ENCODE measurements at places on chromosomes 5 and 9.
A peak's percentile ranks its signal among the peaks of the same experiment; 100 is the strongest.

DNA sequence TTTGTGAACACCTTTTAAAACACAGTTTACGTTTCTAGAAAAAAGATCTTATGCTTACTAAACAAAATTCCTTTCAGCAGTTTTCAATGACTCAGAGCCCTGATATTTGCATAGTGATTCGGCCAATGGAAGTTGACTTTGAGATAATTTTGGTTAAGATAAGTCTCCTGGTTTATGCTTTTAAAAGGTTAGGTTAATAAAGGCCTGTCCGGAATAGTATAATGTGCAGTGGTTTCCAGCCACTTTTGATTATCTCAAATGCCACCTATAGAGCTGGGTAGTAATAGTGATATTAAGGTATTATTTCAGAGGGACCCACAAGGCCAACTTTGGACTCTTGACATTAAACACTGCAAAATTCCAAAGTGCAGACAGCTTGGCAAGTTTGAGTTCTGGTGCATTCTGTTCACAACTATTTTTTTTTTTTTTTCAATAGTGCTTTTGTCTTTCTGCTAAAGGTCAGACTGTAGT, 86.1 kb downstream of the F2RL2 start:
- no peak for DNase-seq

DNA sequence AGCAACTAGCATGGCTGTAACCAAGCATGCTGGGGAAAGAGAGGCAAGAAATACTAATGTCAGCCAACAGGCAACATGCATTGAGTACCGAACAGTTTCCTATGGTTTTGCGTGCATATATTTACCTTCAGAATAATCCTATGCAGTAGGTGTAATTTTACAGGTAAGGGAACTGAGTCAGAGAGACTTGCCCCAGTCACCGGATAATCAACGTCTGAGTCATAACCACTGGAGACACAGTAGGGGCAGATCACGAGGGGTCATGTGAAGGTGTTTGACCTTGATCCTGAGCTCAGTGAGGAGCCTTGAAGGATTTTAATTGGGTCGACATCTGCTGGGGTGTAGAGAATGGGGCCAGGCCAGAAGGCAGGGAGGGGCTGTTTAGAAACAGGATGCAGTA, 13.4 kb upstream of the TSC1 start:
- no peak for DNase-seq

GRCh38 chr5:32003981-32004380, 170.1 kb downstream of the GOLPH3 start:
- DNase-seq: no peak

- DNase-seq: no peak
Measured at GRCh38 chr5:115475788-115476187, 68.8 kb downstream of the FEM1C start.

GRCh38 chr9:15142878-15143534, 164.0 kb downstream of the TTC39B start:
- DNase-seq: peak; percentile 64

DNA sequence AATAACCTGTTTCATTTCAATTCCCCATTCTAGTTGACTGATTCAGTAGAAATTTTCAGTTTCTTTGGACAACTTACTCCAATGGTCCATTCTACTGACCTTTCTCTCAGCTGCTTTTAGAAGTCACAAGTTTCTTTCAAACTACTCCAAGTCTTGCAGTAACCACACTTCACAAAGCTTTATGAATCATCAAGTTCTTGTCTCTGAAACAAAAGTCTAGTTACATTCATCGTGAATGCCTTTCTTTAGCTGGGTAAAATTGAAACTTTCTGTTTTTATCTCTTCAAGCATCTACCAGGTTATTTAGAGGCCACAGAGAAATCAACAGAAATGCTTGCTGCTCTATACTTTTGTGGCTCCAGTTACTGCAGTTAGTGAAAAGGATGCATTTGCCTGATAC, 405.4 kb downstream of the TMEM232 start:
- peak; percentile 55 for DNase-seq

DNA sequence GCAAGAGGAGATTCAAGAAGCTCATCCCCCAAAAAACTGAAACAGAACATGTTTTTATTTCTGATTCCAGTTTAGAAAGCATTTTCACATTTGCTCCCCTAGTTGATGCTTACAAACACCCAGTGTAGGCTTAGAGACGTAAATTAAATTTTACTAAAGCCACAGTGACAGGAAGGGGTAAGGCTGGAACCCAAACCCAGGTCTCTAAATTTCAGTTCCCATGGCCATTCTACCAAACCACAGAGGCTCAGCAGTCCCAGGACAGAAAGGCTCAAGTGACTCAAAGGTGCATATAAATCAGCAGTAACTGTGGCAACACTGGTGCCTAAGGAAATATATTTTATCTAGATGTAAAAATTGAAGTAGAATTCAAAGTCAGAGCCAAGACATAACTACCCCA, 128.7 kb downstream of the CEP120 start:
- no peak for DNase-seq

DNA sequence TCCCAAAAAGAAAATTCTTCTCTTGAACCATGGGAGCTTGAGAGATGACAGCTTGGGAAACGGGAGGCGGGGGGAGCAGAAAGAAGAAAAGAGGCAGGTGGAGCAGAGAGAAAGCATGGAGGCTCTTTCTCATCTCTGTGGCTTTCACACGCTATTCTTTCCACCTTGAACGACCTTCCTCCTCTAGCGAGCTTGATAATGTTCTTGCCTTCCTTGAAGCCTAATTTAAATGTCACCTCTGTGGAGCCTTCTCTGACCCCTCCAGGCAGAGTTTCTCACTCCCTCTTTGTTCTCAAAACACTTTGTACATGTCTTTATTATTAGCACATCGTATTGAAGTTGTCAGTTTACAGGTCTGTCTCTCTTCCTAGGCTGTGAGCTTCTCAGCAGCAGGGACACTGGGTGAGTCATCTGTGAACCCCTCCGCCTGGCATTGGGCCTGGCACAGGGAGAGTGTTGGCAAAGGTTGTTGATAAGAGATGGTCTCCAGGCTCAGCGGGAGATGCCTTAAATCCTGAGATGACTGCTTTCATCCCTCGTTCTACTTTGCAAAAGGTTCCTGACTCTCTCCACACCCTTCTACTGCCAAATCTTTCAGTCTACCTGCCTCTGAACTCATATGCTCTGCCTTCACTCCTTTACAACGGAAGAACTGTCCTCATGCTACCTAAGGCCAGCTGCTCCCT, 14.1 kb upstream of the STRBP start:
- DNase-seq: no peak

GRCh38 chr5:16536246-16536645, 70.6 kb upstream of the ZNF622 start:
- DNase-seq: no peak

GRCh38 chr9:106883626-106884190, 20.7 kb downstream of the ZNF462 start:
- no peak for DNase-seq

- peak; percentile 74 for DNase-seq
Measured at GRCh38 chr5:132674671-132675506, 1.1 kb downstream of the IL4 start.

- DNase-seq: no peak
Measured at GRCh38 chr9:132474253-132474652, 64.2 kb downstream of the CFAP77 start.

DNA sequence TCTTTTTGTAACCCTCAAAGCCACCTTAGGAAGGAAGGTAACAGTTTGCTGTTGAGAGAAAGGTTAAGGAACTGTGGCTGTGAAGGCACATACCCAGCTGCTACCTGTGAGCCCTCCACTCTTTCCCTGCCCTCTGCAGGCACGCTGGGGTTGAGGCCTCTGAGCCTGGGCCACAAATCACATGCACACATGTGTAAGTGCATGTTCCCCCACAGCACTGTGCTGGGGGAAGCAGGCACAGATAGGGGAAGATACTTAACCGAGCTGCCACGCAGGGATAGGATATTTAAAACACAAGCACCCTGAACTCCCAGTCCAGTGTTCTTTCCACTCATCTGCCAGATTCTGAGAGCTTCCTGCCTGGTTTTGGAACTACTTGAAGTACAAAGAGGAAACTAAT, 18.1 kb downstream of the LARP1 start:
- no peak for DNase-seq

DNA sequence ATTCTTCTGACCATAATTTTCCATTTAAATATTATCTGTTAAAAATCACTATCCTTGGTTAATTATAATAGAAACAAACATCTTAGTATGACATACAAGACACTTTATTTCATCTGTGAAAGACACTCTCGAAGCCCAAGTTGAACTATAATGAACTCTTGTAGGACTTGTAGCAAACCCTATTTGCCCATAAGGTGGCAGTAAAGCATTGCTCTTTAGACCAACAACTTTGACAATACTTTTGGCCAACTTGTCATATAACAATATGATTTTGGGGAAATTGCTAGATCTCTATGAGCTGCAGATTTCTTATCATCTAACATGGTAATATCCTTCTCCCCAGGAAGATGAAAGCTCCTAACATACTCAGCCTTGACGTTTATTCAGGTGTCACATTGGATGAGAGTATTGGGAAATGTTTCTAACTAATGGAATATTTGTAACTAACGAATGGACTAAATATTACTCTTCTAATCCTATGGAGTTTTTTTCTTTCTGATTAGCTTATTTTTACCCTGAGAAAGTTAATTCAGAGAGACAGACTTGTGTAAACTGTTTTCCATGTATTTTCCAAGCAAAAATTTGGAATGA, 11.0 kb downstream of the SPINK14 start:
- peak; percentile 2 for DNase-seq

DNA sequence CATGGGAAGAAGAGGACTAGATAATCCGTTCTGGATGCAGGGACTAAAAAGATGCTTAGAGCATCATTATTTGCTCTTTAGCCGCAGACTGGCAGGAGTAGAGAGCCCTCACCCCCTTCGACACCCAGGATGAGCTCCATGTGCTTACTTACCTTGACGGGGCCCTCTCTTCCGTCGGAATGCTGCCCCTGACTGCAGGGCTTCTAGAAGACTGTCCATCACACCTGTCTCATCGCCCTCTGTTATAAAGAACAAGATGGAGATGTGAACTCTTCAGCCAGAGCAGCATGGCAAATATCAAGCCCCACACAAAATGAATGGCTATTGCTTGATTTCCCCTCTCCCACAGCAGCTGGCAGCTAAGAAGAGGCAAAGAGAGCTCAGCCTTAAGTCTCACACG, 35.1 kb downstream of the PCDHGC5 start:
- no peak for DNase-seq

DNA sequence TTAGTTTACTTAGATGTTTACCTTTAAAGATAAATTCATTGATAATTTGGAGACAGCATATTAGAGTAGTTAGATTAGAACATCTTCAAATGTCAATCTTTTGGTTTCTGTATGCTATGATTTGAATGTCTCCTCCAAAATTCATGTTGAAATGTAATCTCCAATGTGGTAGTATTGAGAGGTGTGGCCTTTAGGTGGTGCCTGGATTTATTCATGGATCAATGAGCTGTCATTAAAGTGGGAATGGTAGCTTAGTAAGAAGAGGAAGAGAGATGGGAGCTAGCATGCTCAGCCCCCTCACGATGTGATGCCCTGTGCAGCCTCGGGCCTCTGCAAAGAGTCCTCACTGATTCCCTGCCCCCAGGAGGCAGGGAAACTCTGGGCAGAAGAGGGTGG, 133.6 kb upstream of the TUT7 start:
- no peak for DNase-seq

DNA sequence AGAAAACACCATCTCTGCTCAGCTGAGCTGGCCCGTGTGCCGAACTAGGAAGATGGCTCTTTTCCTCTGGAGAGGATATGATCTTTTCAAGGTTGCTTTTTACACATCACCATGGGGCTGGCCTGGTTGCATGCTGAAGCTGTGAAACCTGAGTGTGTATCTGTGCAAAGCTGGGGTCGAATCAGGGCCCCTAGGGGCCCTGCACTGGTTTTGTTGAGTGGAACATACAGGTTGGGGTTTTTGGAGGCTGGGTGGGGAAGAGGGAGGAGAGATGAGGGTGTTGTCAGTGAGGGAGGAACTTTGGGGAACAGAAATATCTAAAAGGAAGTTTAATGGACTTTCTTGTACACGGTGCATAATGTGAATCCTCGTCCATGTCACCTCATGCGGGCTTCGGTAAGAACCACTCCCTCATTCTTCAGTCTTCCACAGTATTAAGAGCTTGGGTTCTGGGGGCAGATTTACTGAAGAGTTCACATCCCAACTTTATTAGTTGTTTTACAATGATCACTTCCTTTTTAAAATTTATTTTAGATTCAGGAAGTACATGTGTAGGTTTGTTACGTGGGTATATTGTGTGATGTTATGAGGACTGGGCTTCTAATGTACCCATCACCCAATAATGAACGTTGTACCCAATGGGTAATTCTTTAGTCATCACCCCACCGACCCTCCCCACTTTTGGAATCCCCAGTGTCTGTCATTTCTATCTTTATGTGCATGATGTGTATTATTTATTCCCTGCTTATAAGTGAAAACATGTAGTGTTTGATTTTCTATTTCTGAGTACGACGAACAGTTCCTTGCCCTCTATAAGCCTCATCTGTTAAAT, 238.2 kb downstream of the NR3C1 start:
- no peak for DNase-seq

- no peak for DNase-seq
Measured at GRCh38 chr9:87089929-87090328, 142.6 kb upstream of the GAS1 start.

- no peak for DNase-seq
Measured at GRCh38 chr9:106076711-106077110, 382.4 kb downstream of the TMEM38B start.

DNA sequence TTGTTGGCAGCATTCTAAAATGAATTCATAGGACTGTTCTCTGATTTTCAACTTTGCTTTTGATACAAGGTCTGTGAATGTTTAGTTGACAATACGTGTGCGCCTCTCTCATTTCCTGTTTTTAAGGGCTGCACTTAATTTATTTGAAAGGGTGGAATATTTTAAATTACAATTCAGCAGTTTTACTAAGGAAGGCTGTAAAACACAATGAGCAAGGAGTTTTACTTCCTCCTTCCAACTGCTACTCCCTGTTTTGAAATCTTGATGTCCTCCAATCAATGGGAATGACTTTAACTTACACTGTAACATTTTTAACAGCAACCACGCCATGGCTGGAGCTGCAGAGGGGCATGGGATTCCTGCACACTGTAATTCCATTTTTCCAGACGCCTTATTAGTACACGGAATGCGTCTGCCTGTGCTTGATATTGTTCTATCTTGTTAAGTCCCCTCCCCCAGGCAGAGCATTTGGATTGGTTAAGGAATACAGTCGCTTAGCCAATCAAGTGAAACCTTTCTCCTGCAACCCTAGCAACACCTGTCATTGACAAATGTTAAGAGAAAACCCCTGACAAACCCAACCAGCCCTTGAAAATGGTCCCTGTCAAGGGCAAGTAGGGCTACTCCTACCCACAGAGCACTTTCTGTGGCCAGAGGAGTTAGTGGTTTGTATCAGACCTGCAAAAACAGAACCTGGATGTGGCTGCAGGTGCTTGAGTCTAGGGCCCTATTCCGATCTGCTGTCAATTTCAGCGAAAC, 12.5 kb upstream of the ZSWIM6 start:
- no peak for DNase-seq

- no peak for DNase-seq
Measured at GRCh38 chr5:175393897-175394296, 50.1 kb downstream of the DRD1 start.

DNA sequence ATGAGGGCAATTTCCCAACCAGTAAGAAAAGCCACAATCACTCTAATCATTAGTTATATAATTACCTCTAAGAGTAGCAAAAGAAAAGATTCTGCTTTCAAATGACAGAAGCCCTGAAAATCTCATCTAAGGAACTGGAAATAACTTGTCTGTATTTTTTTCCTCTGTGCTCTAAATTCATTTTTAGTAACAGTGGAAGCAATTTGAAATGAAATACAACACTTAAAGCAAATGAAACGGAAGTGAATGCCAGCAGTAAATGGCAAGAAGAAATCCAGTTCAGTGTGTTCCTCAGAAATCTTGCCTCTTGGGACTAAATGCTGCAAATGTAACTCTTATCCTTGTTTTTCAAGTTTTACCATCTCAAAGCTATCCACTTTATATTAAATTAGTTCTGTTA, 294.9 kb downstream of the TAF11L14 start:
- no peak for DNase-seq

All from COLO829 (cell line).